Immature natural killer cell (primary cell): ENCODE measurements at places on chromosomes 1 and 21. TPM values are rescaled to one million over a fixed set of nuclear protein-coding genes. Genes with fewer than 3 reads are reported as not detected.

Gene TMEM200B
- not detected for polyA plus RNA-seq

Gene S1PR1
- polyA plus RNA-seq = 99.8 TPM

Gene ARHGAP29
- polyA plus RNA-seq = not detected

Gene CFAP141
- polyA plus RNA-seq = not detected

Gene NTRK1
- not detected for polyA plus RNA-seq

Gene SLC26A9
- polyA plus RNA-seq = not detected

Gene SCYL3
- 6.1 TPM for polyA plus RNA-seq

Gene CD5L
- not detected for polyA plus RNA-seq

Gene ITSN1
- not detected for polyA plus RNA-seq

Gene SRP9
- polyA plus RNA-seq = 317 TPM

Gene ACTRT2
- not detected for polyA plus RNA-seq

Gene NGF
- not detected for polyA plus RNA-seq

Gene SPRR3
- not detected for polyA plus RNA-seq

Gene GPR37L1
- polyA plus RNA-seq = 0.10 TPM

Gene KRTAP12-2
- polyA plus RNA-seq = not detected

Gene CDC42
- polyA plus RNA-seq = 220 TPM

Gene ACOT11
- polyA plus RNA-seq = 0.27 TPM

Gene DENND2C
- 0.81 TPM for polyA plus RNA-seq

Gene DMBX1
- not detected for polyA plus RNA-seq

Gene FCRL5
- polyA plus RNA-seq = 0.10 TPM

Gene NUF2
- not detected for polyA plus RNA-seq

Gene ZNF683
- 4.1 TPM for polyA plus RNA-seq

Gene GJA9
- polyA plus RNA-seq = not detected

Gene TIAM1
- 24.7 TPM for polyA plus RNA-seq

Gene CFHR4
- polyA plus RNA-seq = not detected

Gene CR1L
- not detected for polyA plus RNA-seq

Gene ORC1
- polyA plus RNA-seq = 0.46 TPM

Gene RPE65
- not detected for polyA plus RNA-seq

Gene PRDM16
- 0.17 TPM for polyA plus RNA-seq

Gene SPRR4
- polyA plus RNA-seq = not detected

Gene KLF17
- polyA plus RNA-seq = not detected

Gene SLAMF1
- polyA plus RNA-seq = not detected

Gene RNF187
- polyA plus RNA-seq = 42.4 TPM

Gene LPAR3
- not detected for polyA plus RNA-seq

Gene MAP3K6
- 3.6 TPM for polyA plus RNA-seq

Gene KIF2C
- polyA plus RNA-seq = 1.1 TPM

Gene MUL1
- polyA plus RNA-seq = 52.1 TPM
